ENCODE measurements at places on chromosomes 6 and 20.
A peak's percentile ranks its signal among the peaks of the same experiment; 100 is the strongest.

- DNase-seq = peak; percentile 70
These were observed at the start of gene SLA2 for GRCh38 chr20:36645998-36646397. TSS of gene SLA2 (minus strand) at chr20:36646196. CDS start at chr20:36641335, 4,861 bp downstream.

DNA sequence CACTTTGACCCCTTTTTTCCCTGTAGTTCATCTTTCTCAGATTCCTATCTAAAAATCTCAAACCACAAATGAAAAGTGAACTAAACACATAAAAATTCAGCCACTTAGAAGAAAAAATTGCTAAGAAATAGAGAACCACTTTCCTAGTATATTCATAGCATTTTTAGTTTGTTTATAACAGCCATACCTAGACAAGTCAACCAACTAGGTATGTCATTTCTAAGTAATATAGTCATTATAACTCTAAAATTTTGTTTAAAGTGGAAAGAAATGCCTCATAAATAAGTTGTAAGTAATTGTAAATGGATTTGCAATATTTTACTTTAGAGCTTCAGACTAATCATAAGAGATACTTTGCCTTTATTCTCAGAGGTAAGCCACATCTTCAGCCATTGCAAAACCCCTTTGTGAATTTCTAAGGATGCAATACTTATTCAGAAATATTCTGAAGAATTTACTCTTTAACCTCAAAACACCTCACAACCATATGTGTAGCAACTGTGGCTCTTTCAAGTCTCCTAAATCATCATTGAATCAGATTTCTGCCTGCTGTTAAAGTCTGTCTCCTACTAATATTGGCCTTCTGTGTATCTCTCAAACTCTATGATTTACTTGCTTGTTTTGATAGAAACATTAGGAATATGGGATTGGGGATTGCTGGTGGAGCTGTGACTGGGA, 6.9 kb upstream of the SUMO4 start:
- DNase-seq = no peak

GRCh38 chr6:75155631-75156030, 50.2 kb downstream of the COL12A1 start:
- DNase-seq = no peak

- no peak for DNase-seq
These were observed 217.8 kb downstream of the ANKRD60 start for GRCh38 chr20:58010666-58011065.

GRCh38 chr6:51463321-51463720, 624.1 kb downstream of the PKHD1 start:
- DNase-seq = no peak

- DNase-seq = no peak
These were observed 21.9 kb downstream of the SAMD5 start for GRCh38 chr6:147530132-147531060.

GRCh38 chr6:41966214-41966920, 24.8 kb upstream of the CCND3 start:
- no peak for DNase-seq

Data from effector memory CD8-positive, alpha-beta T cell (primary cell).